ENCODE measurements at places on chromosomes 1 and 21.
A peak's percentile ranks its signal among the peaks of the same experiment; 100 is the strongest.

DNA sequence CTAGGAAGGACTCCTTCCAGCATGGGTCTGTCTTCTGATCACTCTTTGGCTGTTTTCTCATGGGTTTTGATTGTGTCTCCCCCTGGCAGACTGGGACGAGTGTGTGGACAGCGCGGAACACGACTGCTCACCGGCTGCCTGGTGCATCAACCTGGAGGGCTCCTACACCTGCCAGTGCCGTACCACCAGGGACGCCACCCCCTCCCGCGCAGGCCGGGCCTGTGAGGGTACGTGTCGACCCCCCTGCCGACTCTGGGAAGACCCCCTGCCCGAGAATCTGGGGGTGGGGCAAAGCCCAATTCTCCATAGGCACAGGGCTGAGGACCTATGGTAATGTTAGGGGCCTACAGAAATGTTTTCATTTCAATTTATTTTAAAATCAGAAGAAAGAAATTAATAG is 38.4 kb downstream of the UMODL1 start:
- no peak for DNase-seq

DNA sequence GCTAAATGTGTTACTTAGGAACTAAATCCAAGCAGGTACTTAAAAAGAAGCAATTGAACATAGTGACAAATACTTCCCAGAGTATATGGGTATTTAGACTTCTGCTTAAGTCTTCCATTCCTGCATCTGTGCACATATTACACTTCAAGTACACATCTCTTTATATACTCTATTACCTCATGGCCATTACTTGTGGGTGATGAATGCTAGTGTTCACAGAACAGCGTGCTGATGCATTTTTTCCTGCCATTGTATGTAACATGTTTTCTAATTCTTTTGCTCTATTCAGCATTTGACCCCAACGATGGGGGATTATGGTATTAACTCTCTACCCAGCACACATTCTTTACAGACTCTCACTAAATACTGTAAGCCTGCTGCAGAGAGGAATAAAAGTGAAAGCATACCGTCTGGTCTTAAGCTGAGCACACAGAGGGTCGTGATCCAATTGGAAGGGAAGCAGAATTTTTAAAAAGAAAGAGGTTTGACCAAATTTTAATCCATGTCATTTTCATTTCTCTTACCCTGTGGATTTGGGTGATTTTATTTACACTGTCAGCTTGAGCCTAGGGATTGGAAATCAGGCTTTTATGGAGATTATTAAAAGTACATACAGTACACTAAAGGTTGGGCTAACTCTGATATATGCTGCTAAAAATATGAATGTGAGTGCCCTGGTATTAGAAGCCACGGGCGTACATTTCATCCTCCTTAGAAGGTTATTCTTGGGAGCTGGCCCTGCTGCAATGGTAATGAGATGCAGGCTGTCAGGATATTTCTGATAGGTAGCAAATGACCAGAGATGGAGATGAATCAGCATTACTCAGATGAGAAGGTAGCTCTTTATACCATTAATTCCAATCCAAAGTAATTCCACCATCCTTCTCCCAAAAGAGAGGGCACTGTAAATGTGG is 95.5 kb upstream of the PROX1 start:
- DNase-seq = no peak

DNA sequence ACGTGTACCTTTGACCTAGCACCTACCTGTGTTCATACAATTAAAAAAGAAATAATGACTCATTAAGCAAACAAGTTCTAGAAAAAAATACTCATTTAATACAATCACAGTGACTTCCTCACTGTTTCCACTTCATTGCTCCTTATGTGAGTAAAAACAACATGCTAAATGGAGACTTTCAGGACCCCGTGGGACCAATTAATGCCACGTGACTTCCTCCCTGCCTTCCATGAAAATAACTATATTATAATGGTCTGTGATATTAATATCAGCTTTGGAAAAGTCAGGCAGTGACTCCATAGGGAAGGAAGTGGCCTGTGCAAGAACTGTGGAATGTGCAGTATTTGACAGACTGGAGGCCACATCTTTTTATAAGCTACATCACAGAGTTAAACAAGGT is 337.8 kb downstream of the HLX start:
- DNase-seq = peak; percentile 56

DNA sequence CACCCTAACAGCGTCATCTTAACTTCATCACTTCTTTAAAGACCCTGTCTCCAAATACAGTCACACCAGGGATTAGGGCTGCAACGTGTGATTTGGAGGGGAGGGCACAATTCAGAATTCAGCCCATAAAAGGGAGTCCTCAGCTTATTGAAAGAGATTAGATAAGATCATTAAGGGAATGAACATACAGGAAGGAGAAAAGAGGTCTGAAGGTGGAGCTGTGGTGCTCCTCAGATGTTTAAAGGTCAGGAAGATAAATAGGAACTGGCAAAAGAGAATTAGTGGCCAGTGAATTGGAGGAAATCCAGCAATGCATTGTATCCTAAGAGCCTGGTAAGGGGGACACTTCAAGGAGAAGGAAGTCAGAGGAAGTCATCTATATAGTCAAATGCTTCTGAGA is 113.5 kb downstream of the PROX1 start:
- no peak for DNase-seq

- DNase-seq = no peak
These were observed 3881.6 kb downstream of the SRGAP2C start for GRCh38 chr1:125066385-125066784.

DNA sequence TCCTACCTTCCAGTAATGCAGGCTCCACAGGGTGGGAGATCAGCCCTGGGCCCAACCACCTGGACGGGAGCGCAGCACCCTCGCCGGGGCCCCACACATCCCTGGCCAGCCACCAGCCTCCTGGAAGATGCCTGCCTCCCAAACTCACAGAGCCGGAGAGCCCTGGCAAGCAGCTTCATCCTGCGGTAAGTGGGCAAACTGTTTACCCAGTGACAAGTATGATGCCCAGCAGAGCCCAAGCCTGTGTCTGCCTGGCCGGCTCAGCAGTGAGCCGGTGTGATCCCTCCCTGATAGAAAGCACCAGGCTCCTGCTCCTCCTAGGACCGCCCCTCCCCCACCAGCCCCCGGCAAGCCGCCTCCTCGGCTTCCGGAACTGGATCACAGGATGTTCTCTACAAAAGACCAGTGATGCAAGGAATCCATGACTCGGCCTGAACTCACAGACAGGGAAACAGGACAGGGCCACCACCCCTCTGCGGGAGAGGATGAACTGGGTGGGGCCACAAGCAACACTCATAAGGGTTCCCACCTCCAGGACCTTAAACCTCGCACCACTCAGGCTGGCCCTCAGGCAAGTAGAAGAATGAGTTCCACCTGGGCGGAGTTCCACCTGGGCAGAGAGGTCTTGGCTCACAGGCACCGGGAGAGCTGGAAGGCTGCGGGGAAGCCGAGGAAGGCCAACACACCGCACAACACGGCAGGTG is 7.9 kb downstream of the ACOT7 start:
- DNase-seq = peak; percentile 68

- no peak for DNase-seq
These were observed 221.1 kb downstream of the NPHP4 start for GRCh38 chr1:5770981-5771765.

- no peak for DNase-seq
These were observed 6.5 kb downstream of the GATAD2B start for GRCh38 chr1:153916297-153916696.

DNA sequence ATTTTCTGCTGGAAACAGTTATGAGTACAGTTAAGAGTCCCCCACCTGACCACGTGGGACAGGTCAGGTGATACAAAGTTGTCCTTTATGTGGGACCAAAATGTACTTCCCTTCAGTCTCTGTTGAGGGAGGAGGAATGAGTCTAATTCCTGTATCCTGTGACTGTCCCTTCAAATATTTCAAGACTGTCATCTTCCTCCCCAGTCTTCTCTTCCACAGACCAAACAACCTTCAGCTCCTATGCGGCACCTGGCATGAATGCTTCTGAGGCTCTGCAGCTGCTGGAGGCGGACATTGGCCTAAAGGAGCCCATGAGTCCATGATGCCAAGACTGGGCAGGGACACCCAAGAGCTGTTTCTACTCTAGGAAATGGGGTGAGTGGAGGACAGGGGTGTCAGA is 72.1 kb upstream of the SIM2 start:
- no peak for DNase-seq

DNA sequence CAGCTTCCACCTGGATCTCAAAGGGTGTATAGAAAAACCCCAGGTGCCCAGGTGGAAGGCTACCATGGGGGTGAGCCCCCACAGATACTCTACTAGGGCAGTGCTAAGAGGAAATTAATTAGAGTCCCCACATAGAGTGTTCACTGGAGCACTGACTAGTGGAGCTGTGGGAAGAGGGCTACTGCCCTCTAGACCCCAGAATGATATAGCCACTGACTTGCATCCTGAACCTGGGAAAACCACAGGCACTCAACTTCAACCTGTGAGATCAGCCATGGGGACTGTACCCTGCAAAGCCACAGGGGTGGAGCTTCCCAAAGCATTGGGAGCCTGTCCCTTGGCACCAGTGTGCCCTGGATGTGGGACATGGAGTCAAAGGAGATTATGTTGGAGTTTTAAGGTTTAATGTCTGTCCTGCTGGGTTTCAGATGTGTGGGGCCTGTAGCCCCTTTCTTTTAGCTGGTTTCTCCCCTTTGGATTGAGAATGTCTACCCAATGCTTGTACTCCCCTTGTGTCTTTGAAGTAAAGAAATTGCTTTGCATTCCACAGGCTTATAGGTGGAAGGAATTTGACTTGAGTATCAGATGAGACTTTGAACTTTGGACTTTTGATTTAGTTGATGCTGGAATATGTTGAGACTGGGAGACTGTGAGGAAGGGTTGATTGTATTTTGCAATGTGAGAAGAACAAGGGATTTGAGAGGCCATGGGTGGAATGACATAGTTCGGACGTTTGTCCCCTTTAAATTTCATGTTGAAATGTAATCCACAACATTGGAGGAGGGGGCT is 31.8 kb upstream of the CDC14A start:
- DNase-seq = no peak

DNA sequence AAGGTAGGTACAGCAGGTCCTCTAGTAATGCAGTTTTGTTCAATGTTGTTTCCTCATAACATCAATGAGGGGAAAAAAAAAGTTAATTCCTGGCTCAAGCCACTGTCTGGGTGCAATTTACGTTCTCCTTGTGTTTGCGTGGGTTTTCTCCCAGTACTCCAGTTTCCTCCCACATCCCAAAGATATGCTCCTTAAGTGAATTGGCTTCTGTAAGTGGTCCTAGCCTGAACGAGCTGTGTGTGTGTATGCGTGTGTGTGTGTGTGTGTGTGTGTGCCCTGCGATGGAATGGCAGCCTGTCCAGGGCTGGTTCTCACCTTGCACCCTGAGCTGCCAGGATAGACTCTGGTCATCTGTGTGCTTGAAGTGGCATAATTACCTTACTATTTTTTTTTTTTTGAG is 332.0 kb downstream of the PDE4B start:
- DNase-seq = no peak

GRCh38 chr1:218209351-218209861 is 75.7 kb upstream of the RRP15 start:
- DNase-seq = peak; percentile 75

DNA sequence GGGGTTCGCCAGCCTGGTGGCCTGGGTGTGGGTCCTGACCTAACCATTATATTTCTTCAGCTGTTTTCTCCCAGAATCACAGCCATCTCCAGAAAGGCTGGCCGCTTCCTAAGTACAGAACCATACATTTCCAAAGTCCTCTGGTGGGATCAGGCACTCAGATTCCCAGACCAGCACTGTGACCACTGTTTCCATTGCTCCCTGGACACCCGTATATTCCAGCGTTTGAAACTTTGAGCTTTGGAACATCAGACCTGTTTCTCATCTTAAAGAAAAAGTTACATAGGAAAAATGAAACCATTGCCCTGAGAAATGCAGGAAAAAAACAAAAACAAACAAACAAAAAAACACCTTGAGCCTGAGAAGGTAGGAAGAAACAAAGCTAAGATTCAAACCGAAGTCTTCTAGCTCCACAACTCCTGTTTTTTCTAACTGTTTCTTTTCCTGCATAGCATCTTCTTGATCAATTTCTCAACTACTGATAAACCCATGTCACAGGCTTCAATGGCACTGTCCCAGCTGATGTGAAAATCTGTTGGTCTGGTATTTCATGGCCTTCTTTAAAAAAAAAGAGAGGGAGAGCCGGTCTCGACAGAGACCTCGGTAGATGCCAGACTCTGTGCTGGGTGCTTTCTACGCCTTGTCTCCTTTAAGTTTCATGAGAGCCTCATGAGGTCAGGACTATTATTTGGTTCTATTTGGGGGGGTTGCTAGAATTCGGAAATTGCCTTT is 221.3 kb downstream of the TOMM20 start:
- no peak for DNase-seq

GRCh38 chr1:164733070-164733469 is 174.1 kb downstream of the PBX1 start:
- DNase-seq = peak; percentile 64

DNA sequence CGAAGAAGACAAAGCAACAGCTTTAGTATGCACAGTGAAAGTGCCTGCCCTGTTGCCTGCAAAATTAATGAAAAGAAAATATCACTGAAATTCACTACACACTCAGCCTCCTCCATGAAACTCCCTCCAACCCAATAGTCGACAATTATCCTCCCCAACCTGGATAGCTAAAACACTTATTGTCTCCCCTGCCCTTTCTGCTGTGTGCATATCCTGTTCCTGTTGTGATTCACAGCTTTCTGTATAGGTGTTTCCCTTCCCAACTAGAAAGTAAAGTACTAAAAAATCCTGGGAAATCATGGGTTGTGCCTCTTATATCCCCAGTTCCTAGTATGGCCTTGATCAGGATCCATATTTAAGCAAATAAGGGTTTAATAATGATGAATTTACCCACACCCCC is 412.1 kb downstream of the LTN1 start:
- no peak for DNase-seq

GRCh38 chr1:174938281-174939007 is 61.3 kb upstream of the CACYBP start:
- DNase-seq = peak; percentile 2

- peak; percentile 90 for DNase-seq
These were observed 210.8 kb upstream of the CACYBP start for GRCh38 chr1:174788981-174789380.

DNA sequence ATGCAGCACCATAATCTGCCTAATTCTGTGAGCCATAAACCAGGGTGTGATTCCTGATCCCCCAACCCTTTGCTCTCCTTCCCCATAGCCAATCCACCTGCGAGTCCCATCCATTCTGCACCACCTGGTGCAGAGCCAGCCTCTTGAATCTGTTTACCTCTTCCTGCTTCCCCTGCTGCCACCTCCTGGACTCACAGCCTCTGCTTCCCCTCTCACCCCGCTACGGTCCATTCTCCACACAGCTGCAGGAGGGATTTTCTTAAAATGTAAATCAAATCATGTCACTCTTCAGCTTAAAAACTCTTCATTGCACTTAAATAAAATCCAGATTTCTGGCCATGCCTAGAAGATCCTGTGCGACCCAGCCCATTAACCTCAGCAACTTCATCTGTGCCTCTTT is 186.7 kb downstream of the FOXD2 start:
- no peak for DNase-seq

GRCh38 chr1:229341774-229342655 is 832 bp downstream of the CCSAP start:
- DNase-seq = peak; percentile 73

DNA sequence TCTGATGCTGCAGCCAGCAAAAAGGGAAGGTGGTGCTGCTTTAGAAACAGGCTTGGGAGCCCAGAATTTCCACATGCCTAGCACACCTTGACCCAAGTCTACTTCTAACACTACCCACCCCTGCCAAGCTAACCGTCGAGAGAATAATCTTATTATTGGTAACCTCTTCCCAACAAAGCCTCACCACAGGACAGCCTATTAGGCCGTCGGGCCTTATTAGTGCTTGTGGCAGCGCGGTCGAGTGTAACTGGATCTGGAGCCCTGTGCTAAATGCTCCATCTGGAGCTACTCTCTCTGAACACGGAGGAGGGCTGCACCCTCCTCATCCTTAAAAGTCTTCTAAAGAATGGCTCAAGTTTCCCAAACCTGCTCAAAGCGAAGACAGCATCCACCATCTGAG is 165.5 kb upstream of the NFIA start:
- no peak for DNase-seq
